Activated naive CD8-positive, alpha-beta T cell treated with anti-CD3 and anti-CD28 coated beads, Interleukin-2, amount 10 ng/mL, durations not matched to agents 7 days and 5 days (primary cell): ENCODE measurements at places on chromosomes 2 and 18. TPM values are rescaled to one million over a fixed set of nuclear protein-coding genes. Genes with fewer than 3 reads are reported as not detected.

ZC3H6 gene
- 22.5 TPM for total RNA-seq

NEURL3 gene
- total RNA-seq = not detected

FOXD4L1 gene
- total RNA-seq = 0.14 TPM

TTC32 gene
- 43.5 TPM for total RNA-seq

YWHAQ gene
- total RNA-seq = 191 TPM

IL36A gene
- not detected for total RNA-seq

SERPINB11 gene
- total RNA-seq = not detected

TEKT4 gene
- not detected for total RNA-seq

C1QL2 gene
- not detected for total RNA-seq

TLX2 gene
- 0.88 TPM for total RNA-seq

DSG2 gene
- 0.28 TPM for total RNA-seq

SLC38A11 gene
- total RNA-seq = not detected

FAM237A gene
- not detected for total RNA-seq

CCDC121 gene
- 1.6 TPM for total RNA-seq

ADAM17 gene
- total RNA-seq = 25.3 TPM

RIT2 gene
- not detected for total RNA-seq

POLR1A gene
- total RNA-seq = 29.5 TPM
